ENCODE measurements at places on chromosomes 11 and 22. TPM values are rescaled to one million over a fixed set of nuclear protein-coding genes. Genes with fewer than 3 reads are reported as not detected.

CD3D gene
- not detected for total RNA-seq

GRCh38 chr11:102172127-102172848 is 62.0 kb downstream of the YAP1 start:
- no peak overlapping the region for H3K4me3 ChIP-seq
- peaks cover 39% of the 10 kb centered on the region for H3K36me3 ChIP-seq

GRCh38 chr11:69004411-69005182 is 8.4 kb downstream of the MRGPRF start:
- H3K27me3 ChIP-seq = no peaks in the 10 kb centered on the region
- peaks cover 6% of the 10 kb centered on the region for H3K4me1 ChIP-seq
- H3K4me3 ChIP-seq = no peak overlapping the region

DNA sequence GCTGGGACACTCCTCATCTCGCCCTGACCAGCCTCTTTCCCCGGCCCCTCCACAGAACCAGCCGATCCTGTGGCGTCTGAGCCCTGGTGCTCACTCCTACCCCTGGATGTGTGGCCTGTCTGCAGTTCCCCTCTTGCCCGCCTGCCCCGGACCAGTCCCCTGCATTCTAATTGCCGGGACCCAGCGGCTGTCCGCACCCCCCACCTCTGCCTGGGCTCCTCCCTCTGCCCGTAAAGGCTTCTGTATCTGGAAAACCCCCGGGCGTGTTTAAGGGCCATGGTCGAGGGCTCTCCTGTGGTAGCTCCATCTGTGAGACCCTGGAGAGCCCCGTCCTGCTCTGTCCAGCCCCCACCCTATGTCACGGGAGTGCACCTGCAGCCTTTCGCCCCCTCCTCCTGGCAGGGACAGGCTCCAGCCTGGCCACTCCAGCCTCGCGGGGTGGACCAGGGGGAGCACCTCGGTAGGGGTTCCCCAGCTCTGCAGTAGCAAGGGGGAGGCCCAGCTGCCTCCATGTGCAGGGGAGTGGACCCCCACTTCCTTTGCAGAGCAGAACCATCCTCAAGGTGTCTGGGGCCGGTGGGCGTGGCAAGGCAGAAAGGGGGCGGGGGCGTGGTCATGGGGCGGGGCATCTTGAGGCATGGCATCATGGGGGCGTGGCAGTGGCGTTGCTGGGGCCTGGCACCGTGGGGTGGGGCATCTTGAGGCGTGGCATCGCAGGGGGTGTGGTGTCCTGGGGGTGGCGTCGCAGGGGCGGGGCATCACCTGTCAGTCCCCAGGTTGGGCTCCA is 430.4 kb downstream of the TBC1D22A start:
- no peaks in the 10 kb centered on the region for H3K27me3 ChIP-seq
- DNase-seq = peak; percentile 81
- no peak overlapping the region for H3K27ac ChIP-seq
- H3K4me1 ChIP-seq = no peaks in the 10 kb centered on the region
- H3K36me3 ChIP-seq = no peaks in the 10 kb centered on the region
- no peak overlapping the region for H3K4me3 ChIP-seq

TMEM80 gene
- 16.6 TPM for total RNA-seq

DNA sequence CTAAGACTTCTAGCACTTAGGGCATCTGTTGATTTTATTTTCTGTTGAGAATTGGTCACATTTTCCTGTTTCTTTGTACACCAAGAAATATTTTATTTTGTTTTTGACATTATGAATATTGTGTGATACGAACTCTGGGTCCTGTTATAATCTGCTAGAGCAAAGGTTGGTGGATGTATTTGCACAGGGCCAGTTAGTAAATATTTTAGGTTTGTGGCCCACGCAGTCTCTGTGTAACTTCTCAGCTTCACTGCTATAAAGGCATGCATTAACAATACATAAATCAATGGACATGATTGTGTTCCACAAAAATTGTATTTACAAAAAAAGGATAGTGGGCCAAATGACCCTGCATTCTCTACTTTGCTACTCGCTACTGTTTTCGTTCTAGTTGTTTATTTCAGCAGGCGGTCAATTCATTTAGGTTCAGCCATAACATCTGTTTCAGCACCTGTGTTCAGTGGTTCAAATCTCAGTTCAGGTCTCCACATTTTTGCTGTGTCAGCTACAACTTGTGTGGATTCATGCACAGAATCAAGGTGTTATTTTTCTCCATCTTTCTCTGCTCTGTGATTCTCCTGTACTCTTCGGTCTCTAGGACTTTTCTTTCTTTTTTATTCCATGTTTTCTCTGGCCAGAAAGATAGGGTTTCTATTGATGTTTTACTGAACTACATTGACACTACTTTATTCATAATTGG is 786.2 kb downstream of the ETS1 start:
- H3K4me3 ChIP-seq = no peak overlapping the region
- DNase-seq = no peak
- no peak overlapping the region for H3K27ac ChIP-seq
- H3K4me1 ChIP-seq = peaks cover 9% of the 10 kb centered on the region

DNA sequence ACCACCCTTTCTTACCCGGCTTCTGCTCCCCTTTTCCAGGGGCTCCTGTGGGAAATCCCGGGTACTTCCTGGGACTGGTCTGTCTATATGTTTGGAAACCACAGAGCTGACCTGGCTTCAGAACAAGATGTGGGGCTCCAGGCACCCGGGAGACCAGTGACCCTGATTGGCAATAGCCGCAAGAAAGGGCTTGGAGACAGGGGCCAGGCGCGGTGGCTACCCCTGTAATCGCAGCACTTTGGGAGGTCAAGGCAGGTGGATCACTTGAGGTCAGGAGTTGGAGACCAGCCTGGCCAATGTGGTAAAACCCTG is 3.2 kb upstream of the NEAT1 start:
- no peaks in the 10 kb centered on the region for H3K36me3 ChIP-seq

CDK2AP2 gene
- total RNA-seq = 47.5 TPM

DNA sequence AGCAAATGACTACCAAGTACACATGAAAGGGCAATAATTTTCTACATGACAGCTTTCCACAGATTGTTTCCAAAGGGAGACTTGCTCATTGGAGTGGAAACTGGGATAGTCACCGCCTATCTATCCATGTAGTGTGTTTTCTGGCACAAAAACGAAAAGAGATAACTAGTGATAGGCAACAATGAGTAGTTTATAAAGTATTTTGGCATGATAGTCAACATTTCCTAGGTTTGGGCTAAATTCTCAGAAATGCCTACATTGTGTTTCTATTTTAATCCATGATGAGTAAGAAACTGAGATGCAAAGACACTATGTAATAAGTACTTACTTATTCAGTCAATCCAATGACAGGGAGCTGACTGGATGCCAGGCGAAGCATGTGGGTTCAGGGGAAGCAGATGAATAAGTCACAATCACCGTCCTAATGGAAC is 1129.1 kb downstream of the DLG2 start:
- DNase-seq = no peak
- H3K4me3 ChIP-seq = no peak overlapping the region
- H3K27ac ChIP-seq = no peak overlapping the region
- H3K27me3 ChIP-seq = no peaks in the 10 kb centered on the region

Data from endodermal cell (in vitro differentiated cells).